Neuronal stem cell (in vitro differentiated cells): ENCODE measurements at places on chromosomes 2 and 18.
A peak's percentile ranks its signal among the peaks of the same experiment; 100 is the strongest.

DNA sequence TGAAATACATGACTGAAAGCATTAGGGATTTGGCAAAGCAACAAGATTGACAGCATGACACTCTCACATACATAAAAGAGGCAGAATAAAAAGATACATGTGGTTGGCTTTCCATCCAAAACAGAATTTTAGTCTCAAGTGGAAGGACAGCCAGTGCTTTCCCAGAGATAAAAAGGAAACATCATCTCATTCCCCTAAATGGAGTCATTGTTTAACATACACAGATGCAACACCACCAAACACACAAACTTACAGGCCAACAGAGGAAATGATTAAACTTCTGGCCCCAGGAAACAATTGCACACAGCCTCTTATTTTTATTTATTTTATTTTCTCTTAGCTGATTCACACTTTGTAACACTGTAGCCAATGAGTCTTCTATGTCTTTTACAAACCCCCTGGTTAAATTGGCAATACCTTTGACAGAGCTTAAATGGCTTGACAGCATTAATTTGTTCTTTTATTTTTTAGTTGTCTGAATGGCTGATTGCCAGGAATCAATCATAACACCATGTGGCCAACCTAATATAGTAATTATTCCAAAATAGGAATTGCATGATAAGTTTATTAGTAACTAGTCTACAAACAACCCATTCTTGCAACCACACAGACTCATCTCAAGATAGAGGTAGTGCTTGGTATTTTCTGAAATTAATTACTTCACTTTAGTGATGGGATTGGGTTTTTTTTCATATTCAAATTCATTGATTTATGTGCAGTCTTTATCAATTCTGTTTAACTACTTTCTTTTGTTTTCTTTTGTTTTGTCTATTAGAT, 190.5 kb downstream of the RND3 start:
- no peak for DNase-seq

DNA sequence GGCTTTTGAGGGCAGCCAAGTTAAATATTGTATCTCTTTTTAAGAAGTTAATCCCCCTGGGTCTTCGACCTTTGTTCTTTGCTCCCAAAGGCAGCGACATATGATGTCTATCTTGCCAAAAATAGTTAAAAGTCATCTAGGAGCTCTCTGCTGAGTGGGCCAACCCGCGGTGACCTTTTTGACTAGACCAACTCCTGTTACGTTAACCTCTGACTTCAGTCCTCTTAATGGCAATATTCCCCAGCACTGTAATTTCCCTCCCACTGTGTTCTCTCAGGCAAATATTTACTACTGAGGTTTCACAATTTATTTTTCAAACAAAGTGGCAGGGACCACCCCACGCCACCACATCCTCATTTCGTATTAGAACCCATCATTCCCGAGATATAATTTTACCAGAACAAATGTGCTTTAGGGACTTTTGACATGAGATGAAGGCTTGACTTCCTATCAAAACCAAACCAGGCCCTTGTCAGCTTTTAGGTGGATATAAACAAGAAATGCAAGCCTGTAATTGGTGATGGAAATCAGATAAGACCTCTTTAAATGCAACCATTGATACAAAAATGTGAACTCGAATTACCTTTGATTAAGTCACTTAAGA, 764.7 kb downstream of the SATB2 start:
- no peak for DNase-seq

- no peak for DNase-seq
Measured at GRCh38 chr2:79235135-79235534, 75.6 kb upstream of the REG3A start.

- DNase-seq: no peak
Measured at GRCh38 chr2:31312898-31313297, 78.9 kb downstream of the EHD3 start.

GRCh38 chr2:60299179-60299578, 254.3 kb downstream of the BCL11A start:
- no peak for DNase-seq

GRCh38 chr2:215532844-215533243, 97.0 kb upstream of the FN1 start:
- DNase-seq: no peak

- DNase-seq: no peak
Measured at GRCh38 chr2:148619560-148620195, 24.9 kb upstream of the EPC2 start.

GRCh38 chr2:8583400-8584173, 98.3 kb upstream of the ID2 start:
- peak; percentile 40 for DNase-seq
